ENCODE measurements at places on chromosomes 7 and 10.

GRCh38 chr7:43057141-43057540 is 55.3 kb upstream of the HECW1 start:
- no peak for DNase-seq

DNA sequence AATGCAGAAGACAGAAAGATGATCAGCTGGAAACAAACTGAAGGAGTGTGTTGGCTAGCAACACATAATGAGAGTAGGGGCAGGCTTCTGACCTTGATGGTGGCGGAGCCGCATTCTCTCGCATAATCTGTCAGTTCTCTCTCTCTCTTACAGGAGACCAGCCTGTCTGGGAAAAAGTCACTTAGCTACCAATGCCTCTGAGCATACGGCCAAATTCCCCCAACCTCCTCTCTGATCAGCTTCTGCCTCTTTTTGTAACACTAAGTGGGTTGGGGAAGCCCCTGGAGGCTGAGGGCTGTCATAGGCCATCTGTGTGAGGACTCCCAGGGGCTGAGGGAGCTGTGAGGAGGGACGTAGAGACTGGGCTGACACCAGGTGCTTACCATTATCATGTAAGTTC is 104.6 kb downstream of the HIPK2 start:
- no peak for DNase-seq

- no peak for DNase-seq
Measured at GRCh38 chr10:54772468-54773122, 28.4 kb downstream of the PCDH15 start.

DNA sequence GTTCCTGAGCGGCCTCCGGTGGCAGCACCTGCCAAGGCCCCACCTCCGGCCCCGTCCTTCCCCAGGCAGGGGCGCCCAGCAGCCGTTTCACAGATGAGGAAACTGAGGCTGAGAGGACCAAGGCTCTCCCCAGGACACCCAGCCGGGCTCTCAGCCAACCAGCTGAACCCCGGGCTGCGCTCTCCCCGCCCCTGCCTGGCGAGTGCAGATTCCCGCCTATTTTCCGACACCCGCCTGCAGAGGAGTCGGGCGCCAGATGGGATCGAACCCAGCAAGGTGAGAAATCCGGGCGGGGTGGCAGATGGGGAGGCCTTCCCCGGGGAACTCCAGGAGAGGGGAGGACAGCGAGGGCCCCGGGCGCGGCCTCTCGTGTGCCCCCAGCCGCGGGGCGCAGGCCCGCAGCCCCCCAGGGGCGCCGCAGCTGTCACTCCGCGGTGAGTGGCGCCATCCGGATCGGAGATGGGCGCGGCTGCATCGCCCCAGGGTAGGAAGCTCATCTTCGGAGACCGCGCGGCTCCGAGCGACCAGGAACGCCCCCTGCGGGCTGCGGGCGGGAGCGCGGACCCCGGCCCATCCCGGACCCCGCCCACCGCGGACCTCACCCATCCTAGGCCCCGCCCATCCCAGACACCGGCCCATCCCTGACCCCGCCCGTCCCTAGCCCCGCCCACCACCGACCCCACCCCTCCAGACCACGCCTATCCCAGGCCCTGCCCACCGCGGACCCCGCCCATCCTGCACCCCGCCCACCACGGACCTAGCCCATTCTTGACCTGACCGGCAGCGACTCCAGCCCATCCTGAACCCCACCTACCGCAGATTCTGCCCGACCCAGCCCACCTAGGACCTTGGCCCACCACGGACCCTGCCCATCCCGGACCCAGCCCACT is 90.3 kb downstream of the MICALL2 start:
- DNase-seq, result peak; percentile 53

- peak; percentile 59 for DNase-seq
Measured at GRCh38 chr7:93119191-93119905, 1.6 kb upstream of the SAMD9 start.

- peak; percentile 76 for DNase-seq
Measured at GRCh38 chr7:79774150-79774549, 320.7 kb upstream of the MAGI2 start.

- DNase-seq, result no peak
Measured at GRCh38 chr7:116310141-116310540, 99.8 kb downstream of the TES start.

DNA sequence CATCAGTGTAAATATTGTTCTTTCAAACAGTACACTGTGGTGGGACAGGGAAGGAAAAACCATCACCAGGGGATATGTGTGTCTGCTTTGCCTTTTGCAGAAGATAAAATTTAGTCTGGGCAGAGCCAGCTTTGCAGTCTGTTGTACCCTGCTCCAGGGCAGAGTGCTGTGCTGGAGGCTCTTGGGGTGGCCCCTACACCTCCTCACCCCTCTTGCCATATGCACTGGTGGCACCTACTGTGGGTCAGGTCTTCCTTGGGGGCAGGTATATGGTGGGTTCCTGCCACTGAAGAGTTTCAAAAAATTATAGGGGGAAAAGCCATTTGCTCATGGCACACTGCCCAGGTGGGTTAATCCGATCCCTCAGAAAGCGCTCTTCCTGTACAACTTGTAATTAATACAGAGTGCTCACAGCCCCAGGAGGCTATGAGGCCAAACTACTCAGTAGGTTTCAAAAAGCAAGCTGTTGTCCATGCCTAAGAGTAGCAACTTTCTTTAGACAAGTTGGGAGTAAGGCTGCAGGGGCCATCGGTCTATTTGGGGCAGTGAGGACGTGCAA is 112.7 kb upstream of the BMPER start:
- DNase-seq, result no peak

- DNase-seq, result no peak
Measured at GRCh38 chr10:110241841-110242240, 34.4 kb downstream of the MXI1 start.

GRCh38 chr7:149708026-149708425 is 65.4 kb downstream of the ZNF467 start:
- DNase-seq, result no peak

GRCh38 chr10:25804505-25804904 is 129.5 kb upstream of the MYO3A start:
- no peak for DNase-seq

DNA sequence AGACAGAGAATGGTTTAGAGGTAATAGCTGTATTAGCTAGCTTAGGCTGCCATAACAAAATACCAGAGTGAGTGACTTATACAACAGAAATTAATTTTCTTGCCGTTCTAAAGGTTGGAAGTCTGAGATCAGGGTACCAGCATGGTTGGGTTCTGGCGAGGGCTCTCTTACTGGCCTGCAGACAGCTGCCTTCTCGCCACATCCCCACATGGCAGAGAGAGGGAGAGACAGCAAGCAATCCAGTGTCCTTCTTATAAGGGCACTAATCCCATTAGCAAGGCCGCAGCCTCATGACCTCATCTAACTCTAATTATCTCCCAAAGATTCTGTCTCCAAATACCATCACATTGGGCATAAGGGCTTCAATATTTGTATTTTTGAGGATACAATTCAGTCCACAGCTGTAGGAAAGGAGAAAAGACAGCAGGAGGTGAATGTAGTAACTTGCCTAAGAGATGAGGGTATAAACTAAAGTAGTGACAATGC is 3.6 kb upstream of the STAM start:
- no peak for DNase-seq

DNA sequence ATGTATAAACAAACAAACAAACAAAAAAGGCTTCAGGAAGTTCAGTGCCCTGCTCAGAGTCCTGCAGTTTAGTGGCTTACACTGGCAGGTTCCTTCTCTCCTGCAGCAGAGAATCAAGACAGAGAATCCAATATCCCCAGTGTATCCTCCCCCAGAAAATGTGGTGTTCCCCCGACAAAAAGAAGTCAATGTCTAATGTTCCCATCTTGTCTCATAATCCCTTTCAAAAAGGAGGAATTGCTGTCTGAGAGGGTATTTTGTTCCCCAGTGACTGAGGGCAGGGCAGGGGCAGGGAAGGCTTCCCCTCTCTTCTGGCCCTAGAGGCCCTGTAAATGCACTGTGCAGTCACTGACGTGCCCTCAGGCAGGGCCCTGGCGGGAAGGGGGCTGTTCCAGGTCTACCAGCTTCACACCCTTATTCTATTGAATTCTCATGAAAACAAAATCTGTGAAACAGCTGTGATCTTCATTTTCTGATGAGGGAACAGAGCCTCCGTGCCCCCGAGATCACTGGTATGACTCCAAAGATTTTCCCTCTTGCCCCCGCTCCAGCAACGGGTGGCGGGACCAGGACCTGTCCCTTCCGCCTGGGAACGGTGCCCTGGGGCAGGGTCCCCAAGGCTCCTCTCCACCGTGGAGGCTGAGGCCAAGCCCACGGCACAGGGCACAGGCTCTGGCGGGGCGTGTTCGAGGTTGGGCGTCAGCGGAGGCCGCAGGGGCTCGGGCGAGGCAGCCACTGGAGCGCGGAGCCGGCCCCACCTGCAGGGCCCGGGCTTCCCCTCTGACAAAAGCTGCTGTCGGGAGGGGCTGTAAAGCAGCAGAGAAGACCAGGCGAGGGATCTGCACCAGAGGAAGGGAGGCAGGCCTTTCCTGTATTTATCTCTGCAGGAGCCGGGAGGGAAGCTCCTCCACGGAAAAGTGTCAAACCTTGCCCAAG is 13.4 kb upstream of the WDFY4 start:
- DNase-seq, result no peak

DNA sequence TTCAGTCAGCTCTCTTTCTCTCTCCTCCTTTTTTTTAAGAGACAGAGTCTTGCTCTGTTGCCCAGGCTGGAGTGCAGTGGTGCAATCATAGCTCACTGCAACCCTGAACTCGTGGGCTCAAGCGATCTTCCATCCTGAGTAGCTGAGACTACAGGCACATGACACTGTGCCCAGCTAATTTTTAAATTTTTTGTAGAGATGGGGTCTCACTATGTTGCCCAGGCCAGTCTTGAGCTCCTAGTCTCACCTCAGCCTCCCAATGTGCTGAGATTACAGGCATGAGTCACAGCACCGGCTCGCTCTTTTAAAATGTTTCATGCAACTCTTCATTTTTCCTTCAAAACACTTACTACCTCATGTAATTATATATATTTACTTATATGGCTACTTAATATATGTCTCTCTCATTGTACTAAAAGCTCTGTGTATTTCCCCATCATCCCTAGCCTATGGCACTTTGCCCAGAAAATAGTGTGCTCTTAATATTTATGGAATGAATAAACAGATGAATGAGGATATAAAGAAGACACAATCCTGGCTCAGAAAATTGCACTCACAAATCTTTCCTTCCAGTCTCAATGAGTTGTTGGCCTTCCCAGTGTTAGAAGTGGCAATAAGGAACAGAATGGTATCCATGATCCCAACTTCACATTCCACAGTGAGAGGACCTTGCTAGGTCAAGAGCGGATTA is 33.9 kb downstream of the EBLN1 start:
- DNase-seq, result peak; percentile 27

DNA sequence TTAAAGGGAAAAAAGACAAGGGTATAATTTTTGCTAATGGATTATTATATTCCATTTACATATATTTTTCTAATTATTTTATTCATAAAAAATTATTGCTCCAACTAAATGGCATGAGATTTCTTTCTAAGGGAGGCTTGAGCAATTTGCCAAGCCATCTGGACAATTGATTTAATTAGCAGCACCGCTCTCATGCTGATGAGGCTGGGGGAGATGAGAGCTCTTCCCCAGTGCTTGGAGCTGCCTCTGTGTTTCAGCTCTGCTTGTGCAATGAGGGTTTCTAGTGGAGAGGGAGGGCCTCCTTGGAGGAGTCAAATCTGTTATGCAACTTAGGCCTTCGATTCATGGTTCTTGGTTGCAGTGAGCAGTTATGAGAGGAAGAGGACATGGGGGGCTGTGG is 574.3 kb downstream of the TCERG1L start:
- DNase-seq, result no peak

- DNase-seq, result peak; percentile 40
Measured at GRCh38 chr7:155815332-155816191, 3.3 kb upstream of the SHH start.

- no peak for DNase-seq
Measured at GRCh38 chr7:9600974-9601373, 1167.6 kb downstream of the NXPH1 start.

- no peak for DNase-seq
Measured at GRCh38 chr10:85548034-85548433, 818.6 kb downstream of the GRID1 start.

All from NCI-H226 (cell line).